ENCODE measurements at places on chromosomes 6 and 20.

GRCh38 chr6:137727216-137727765 lies 139.8 kb upstream of the TNFAIP3 start:
- DNase-seq: no peak

DNA sequence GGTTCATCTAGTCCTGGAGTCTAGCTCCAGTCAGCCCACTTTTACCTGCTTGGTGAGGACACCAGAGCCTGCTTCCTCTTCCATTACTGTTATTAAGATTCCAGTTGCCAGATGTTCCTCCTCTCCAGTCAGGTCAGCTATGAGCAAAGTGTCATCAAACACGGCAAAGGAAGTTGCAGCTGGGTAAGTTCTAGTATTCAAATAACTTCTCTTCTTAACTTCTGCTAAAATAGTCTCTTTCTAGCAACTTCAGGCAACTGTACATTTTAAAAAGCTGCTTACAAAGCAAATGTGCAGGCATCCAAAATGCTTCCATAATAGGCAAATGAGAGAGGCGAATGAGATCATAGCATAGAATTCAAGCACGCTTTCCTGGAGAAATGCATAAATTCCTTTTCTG lies 18.4 kb upstream of the MRPS18A start:
- no peak for DNase-seq

- no peak for DNase-seq
Observed at GRCh38 chr20:32678948-32679347, 5.2 kb upstream of the C20orf203 start.

GRCh38 chr6:30847421-30847970 lies 36.8 kb upstream of the DDR1 start:
- no peak for DNase-seq

GRCh38 chr6:112571488-112572270 lies 224.5 kb downstream of the RFPL4B start:
- DNase-seq: no peak

- DNase-seq: no peak
Observed at GRCh38 chr20:6696001-6696400, 71.5 kb upstream of the BMP2 start.

GRCh38 chr20:44706301-44707017 lies 8.7 kb upstream of the CCN5 start:
- DNase-seq: peak; percentile 89

GRCh38 chr20:1891263-1892118 lies 3.7 kb upstream of the SIRPA start:
- no peak for DNase-seq

DNA sequence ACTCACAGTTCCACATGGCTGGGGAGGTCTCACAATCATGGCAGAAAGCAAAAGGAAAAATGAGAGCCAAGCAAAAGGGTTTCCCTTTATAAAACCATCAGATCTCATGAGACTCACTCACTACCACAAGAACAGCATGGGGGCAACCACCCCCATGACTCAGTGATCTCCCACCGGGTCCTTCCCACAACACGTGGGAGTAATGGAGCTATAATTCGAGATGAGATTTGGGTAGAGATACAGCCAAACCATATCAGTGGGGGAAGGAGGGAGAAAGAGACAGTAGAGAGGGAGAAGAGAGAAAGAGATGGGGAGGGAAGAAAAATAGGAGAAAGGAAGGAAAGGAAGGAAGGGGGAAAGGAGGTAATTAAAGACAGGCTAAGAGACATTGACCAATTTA lies 30.1 kb downstream of the GMDS start:
- DNase-seq: no peak

DNA sequence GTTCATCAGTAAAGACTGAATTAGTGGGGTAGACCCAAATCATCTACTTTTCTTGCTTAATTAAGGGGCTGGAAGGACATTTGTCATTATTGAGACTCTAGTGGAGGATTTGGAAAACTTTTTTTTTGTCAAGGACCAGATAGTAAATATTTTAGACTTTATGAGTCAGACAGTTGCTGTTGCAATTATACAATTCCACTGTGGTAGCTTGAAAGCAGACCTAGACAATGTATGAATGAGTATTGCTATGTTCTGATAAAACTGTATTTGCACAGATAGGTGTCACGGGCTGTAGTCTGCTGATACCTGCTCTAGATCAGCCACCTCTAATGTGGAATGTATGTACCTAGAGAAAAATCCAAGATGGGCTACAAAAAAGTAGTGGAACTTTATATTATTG lies 175.0 kb downstream of the CARMIL1 start:
- DNase-seq: no peak

All from aorta (tissue), 5 donors.